GM19239 (cell line): ENCODE measurements at places on chromosomes 3 and 15.

GRCh38 chr15:74050556-74051234 lies 31.7 kb downstream of the GOLGA6A start:
- no peak for DNase-seq

- no peak for DNase-seq
Measured at GRCh38 chr15:70870051-70870450, 16.1 kb upstream of the LARP6 start.

DNA sequence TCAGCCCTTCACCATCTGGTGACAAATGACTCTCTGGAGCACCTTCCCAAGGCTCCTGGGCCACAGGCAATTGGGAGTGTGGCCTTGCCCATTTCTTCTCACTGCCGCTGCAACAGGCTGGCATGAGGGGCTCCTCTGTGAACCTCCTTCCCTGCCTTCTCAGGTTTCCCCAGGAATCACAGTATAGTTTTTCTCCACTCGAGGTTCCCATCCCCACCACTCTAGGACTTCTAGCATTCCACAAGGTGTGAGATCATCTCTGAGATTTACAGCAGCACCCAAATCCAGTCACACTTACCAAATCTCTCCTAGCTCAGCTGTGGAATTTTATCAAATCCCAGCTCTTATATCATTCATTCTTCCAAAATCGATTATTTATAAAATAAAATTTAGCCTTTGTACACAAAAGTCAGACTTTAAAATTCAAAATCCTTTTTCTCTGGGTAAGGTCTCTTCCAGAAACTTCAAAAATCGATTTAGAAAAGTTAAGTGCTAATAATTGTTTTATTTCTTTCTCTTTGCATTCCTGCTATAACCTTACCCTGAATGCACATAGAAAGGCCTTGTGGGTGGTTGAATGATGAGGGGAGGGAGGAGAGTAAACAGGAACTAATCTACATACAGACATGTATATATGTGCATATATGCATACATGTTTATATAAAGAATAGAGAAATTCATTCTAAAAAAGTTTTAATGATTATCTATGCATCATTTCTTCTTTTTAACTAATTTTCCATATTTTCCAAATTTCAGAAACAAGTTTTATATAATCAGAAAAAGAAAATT lies 18.9 kb upstream of the ATP13A4 start:
- DNase-seq = no peak

- DNase-seq = no peak
Measured at GRCh38 chr3:3154879-3155610, 24.4 kb downstream of the CRBN start.

- DNase-seq = no peak
Measured at GRCh38 chr3:157128771-157129681, 30.9 kb downstream of the CCNL1 start.

- DNase-seq = no peak
Measured at GRCh38 chr3:45884368-45885201, 1.8 kb upstream of the CCR9 start.

- no peak for DNase-seq
Measured at GRCh38 chr3:189771842-189772450, 140.8 kb downstream of the TP63 start.

- DNase-seq = no peak
Measured at GRCh38 chr15:71773206-71773859, 37.0 kb upstream of the NR2E3 start.

DNA sequence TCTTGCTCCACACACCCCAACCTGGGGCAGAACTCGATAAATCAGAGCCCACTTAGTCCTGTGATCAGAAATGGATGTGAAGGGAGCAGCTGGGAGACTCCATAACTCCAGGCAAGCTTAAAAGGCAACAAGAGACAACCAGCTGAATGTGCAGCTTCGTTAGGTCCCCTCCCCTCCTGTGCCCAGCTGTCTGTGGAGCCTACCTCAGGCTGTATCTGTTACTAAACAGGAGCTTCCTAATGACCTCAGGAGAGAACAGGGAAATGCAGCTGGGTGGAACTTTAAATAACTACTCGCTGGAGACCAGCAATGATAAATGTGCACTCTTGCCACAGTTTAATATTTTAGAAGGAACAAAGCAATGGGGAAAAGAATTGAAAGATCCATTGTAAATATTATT lies 25.9 kb downstream of the SLC9A9 start:
- DNase-seq = no peak

GRCh38 chr15:44810237-44810636 lies 73.9 kb downstream of the TRIM69 start:
- no peak for DNase-seq

GRCh38 chr3:147656023-147656422 lies 246.9 kb downstream of the ZIC1 start:
- no peak for DNase-seq

DNA sequence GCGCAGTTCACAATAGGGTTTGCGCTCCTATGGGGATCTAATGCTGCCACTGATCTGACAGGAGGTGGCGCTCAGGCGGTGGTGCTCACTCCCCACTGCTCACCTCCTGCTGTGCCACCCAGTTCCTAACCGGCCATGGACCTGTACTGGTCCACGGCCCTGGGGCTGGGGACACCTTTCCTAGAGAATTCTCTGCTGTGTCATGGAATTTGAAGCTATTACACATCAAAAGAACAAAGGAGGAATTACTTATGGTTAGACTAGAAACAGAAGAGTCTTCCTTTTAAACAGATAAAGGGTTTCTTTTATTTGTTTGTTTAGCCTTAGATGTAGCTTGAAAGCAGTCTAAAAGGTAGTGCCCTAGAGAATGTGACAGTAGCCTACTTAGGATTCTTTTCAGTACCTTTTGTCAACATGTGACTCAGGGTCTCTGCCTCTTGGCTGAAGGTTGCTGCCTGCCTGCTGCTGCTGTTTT lies 50.3 kb downstream of the PAK2 start:
- DNase-seq = no peak

DNA sequence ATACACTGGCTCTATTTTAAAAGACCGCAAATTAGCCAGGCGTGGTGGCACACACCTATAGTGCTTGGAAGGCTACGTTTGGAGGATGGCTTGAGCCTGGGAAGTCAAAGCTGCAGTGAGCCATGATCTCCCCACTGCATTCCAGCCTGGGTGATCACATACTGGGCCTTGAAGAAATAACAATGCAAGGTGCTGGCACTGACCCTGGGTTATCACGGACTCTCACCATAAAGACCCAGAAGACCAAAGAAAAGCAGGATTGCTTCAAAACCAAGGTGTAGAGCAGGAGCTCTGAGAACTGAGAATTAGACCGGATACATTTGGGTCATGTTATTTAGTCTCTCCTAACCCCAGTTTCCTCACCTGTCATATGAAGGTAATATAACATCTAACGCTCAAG lies 14.8 kb downstream of the PIK3R4 start:
- no peak for DNase-seq

- DNase-seq = no peak
Measured at GRCh38 chr3:180973543-180973942, 16.0 kb downstream of the DNAJC19 start.

- DNase-seq = no peak
Measured at GRCh38 chr3:187823746-187824145, 78.5 kb upstream of the BCL6 start.
